Suppressor macrophage treated with lipopolysaccharide for 4 hours (primary cell): ENCODE measurements at places on chromosomes 1 and 21.

DNA sequence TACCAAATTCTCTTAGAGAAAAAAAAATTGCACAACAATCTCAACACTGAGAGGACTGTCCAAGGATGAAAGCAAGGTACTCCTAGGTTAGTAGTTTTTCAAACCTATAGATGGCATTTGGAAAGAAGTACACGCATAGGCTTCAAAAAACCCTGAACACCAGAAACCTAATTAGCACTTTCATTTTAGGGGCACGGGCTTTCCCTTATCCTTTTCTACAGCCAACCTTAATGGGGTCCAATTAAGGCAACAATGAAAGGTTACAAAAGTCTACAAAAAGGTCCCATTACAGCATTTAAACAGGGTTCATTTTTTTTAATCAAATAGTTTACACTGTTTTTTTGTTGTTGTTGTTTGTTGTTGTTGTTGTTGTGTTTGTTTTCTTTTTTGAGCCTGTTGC lies 6.2 kb downstream of the KDM5B start:
- DNase-seq, result no peak

- DNase-seq, result no peak
Measured at GRCh38 chr21:14376854-14377253, 6.1 kb downstream of the HSPA13 start.

DNA sequence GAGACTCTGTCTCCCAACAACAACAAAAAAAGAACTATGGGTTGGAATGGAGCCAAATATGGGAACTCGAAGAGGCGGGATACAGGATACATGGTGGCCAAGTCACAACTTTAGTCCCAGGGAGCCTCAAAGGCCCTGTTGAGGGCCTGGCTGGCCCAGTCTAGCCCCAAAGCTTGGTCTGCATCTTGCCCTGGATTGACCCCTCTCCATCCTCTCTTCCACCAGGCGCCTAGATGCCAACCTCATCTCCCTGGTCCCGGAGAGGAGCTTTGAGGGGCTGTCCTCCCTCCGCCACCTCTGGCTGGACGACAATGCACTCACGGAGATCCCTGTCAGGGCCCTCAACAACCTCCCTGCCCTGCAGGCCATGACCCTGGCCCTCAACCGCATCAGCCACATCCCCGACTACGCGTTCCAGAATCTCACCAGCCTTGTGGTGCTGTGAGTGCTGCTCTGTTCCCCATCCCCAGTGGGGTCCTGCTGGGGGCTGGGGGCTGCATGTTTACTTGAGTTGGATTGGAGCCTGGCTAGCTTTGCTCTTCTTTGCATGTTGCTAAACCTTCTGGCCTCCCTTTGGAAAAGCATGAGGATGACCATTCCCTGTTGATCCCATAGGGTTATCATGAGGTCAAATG lies 65.5 kb downstream of the UBE2T start:
- no peak for DNase-seq

GRCh38 chr1:174149216-174149615 lies 10.1 kb upstream of the RABGAP1L start:
- DNase-seq, result no peak

DNA sequence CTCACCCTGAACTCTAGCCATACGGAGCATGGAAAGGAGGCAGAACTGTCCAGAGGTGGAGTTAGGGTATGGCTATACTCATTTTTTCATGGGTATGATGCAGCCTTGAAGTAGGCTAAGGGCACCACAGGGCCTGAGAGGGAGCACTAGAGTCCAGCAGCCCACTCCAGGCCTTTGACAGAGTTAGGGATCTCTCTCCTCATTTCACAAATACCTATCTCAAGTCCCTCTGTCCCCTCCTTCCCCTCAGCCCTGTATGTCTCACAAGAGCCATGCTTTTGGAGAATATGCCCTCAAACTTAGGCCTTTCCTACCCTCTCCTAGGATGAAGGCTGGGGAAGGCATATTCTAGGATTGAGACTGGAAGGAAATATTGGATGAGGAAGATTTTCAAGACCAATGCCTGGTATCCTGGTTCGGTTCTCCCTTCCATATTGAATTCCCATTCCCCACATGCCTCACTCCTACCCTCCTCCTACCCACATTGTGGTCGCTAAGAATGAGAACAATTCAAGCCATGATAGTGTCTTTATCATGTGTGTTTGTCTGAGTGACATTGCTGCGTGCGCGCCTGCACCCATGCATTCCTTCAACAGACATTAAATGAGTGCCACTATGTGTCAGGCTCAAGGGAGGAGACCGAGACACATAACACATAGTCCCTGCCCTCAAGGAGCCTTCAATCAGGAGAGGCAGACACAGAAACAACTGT lies 2.6 kb upstream of the NECTIN4 start:
- DNase-seq, result no peak

GRCh38 chr1:45583666-45584350 lies at the start of gene NASP:
Gene NASP (plus strand): TSS chr1:45584041. CDS start chr1:45584147, 106 bp downstream.
- peak; percentile 89 for DNase-seq
